Stimulated activated CD8-positive, alpha-beta memory T cell treated with anti-CD3 and anti-CD28 coated beads, Interleukin-4, amount 100 ng/mL, for 4 hours (primary cell): ENCODE measurements at places on chromosomes 11 and 22.

GRCh38 chr22:18971321-18971751, 35.2 kb upstream of the PRODH start:
- DNase-seq = no peak

- DNase-seq = no peak
Observed at GRCh38 chr11:1644601-1645356, 15.2 kb downstream of the KRTAP5-5 start.

DNA sequence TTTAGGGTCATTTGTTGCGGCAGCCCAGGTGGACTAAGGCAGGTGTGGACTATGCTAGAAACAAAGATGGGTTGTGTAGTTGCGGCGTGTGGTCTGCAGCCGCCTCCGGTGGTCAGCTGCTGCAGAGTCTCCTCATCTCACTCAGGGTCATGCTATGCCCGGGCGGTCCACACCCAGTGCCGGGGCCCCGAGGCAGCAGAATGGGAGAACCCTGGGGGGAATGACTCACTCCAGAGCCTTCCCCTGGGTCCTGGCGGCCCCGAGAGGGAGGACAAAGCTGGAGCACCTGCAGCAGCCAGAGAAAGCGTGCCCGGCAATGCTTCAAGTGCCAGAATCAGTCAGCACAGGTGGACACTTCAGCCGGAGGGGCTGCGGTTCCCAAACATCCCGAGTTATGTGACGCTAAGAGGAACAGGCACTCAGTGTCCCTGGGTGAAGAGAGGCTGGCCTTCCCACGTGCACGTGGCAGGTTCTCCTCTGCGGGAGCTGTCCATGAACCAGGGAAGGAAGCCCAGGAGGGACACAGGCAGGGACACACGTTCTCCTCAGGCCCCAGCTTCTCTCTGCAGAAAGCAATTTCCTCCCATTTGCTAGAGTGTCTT, 289.6 kb upstream of the B3GAT1 start:
- DNase-seq = no peak

DNA sequence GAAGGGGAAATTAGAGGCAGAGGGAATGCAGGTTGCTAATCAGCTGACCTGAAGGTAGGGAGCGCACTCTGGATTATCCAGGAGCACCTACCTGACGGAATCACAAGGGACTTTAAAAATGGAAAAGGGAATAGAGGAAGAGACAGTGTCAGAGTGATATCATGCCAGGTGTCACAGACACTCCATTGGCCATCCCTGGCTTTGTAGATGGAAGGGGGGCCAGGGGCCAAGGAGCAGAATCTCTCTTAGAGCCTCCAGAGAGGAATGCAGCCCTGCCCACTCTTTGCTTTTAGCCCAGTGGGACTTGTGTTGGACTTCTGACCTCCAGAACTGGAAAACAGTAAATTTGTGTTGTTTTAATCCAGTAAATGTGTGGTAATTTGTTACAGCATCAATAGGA, 37.9 kb downstream of the DKK3 start:
- no peak for DNase-seq

DNA sequence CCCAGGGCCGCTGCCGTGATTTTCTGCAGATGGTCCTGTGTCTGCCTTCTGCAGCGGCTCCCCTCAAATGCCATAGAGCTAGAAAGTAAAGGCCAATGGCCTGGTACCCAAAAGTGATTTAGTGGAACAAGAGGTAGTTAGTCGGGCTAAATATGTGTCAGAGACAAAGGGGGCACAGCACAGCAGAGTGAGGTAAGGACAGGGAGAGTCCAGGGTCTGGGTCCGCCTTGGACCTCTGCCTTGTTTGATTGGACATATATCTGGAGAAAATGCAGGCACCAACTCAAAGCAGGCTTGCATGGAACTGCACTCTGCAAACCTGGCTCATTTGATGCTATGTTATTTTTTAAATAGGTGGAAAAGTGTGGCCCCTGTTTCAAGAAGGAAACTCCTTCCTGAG, 249.6 kb upstream of the B3GAT1 start:
- no peak for DNase-seq

DNA sequence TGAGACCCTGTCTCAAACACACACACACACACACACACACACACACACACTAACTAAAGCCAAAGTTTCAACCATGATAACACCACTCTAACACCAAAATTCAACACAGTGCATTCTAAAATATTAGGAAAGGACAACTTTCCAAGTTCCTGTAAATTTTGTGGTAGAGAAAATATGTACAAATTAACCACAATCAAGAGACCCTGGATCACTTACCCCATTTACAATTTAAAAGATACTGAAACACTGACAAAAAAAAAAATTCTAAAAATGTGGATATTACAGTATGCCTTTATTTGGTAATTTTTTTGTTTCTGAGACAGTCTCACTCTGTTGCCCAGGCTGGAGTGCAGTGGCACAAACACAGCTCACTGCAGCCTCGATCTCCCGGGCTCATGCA, 9.7 kb downstream of the MRTFA start:
- no peak for DNase-seq

DNA sequence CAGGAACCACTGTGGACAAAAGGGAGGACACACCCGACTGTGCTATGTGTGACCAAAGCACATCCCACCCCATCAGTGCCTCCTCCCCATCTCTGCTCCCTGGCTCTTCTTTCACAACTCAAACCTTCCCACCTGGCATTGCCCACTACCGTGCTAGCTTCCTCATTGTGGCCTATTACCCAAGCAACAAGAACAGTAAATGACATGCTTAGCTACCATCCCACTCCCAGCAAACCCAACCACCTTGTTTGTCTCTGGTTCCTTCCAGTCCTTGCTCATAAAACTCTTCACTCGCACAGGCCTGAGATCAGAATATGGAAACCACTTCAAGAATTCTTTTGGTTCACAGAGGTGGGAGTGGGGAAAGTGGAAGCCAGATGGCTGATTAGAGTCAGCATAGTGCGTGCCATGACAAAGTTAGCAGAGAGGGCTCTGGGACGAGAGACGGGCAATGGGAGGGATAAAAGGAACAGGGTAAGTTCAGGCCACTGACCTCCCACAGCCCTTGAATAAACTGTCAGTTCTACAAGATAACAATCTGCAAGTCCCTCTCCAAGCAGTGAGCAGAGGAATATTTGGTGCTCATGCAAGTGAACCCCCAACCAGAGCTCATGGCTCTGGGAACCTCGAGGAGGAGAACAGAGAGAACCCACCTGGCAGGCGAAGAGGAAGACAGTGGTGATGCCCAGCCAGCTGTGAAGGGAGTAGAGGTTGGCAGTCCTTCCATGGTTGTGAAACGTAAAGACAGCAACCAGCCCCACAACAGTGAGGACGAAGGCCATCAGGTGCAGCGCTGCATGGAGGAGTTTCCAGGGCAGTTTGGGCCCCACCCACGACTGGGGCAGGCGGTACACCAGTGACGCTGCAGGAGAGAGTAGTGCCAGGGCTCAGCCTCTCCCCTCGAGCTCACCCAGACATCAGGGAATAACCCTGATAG, 8.3 kb downstream of the CYB561A3 start:
- DNase-seq = no peak

- no peak for DNase-seq
Observed at GRCh38 chr11:108914211-108914610, 249.3 kb downstream of the DDX10 start.

GRCh38 chr22:27149921-27150543, 492.6 kb downstream of the MIAT start:
- DNase-seq = no peak

GRCh38 chr11:66286699-66287098, 2.2 kb downstream of the YIF1A start:
- DNase-seq = no peak

- DNase-seq = no peak
Observed at GRCh38 chr11:10699072-10699471, 5.5 kb upstream of the IRAG1 start.

DNA sequence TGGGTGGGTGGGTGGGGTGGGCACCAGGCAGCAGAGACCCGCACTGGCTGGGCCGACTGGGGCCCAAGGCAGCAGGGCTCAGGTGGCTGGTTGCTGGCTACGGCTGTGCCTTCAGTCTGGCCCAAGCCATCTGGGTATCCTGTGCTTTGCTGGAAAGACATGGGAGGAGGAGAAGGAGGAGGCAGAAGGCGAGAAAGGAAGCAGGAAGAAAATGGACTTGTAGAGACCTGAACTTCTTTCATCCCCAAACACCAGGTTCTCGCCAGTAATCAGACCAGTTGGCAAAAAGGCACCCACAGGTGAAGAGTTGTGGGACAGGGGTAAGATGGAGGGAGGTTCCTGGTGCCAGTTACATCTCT, 78.8 kb downstream of the IGLL1 start:
- DNase-seq = no peak

GRCh38 chr11:58616594-58616993, 5.9 kb upstream of the CNTF start:
- no peak for DNase-seq

- DNase-seq = no peak
Observed at GRCh38 chr11:124865902-124866851, 945 bp downstream of the ROBO3 start.

DNA sequence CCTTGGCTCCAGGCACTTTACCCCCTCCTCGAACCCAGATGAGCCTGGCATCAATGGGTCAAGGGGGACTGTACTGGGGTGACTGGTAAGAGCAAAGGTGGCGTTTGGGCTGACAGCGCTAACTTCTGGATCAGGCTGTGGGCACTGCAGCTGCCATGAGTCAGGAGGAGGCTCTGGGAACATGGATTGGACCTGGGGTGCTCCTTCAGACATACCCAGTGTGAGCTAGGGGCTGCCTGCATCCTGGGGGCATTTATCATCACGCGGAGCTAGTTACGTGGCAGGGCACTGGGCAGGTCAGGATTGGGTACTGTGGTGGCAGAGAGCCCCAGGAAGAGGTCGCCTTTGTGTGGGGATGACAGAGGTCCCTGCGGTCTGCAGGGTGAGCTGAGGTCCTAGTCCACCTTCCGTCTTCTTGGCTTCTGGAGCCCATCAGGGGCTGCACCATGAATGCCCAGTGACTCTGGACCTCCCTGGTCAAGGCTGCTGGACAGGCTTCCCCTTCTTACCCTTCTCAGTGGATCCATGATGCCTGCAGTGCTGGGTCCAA, 13.1 kb downstream of the GRIK4 start:
- DNase-seq = no peak

GRCh38 chr11:73760135-73760678, 667 bp downstream of the RAB6A start:
- DNase-seq = no peak
